ENCODE measurements at places on chromosomes 3 and 15.

GRCh38 chr3:40336511-40337135 lies 27.1 kb downstream of the EIF1B start:
- no peak for DNase-seq

DNA sequence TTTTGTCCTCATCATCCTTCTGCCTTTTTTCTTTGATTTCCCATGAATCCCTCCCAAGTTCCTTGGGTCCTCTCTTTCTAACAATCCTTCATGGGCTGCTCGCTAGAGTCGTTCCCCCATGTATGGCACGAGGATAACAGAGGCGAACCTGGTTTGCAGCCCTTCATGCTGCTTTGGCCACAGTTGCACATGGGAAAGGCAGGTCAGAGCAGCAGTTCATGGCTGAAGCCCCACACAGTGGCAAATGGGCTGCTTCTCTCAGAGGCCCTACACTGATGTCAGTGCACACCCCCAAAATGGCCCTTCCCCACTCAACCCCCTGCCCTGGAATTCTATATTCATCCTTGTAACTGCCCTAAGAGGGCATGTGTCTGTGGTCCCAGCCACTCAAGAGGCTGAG lies 335.4 kb upstream of the IGF1R start:
- DNase-seq = no peak

- no peak for DNase-seq
Observed at GRCh38 chr15:69893863-69894262, 203.9 kb downstream of the TLE3 start.

GRCh38 chr3:27542476-27542875 lies 58.3 kb upstream of the SLC4A7 start:
- DNase-seq = no peak

GRCh38 chr3:126436826-126437717 lies 38.6 kb downstream of the ZXDC start:
- DNase-seq = no peak

DNA sequence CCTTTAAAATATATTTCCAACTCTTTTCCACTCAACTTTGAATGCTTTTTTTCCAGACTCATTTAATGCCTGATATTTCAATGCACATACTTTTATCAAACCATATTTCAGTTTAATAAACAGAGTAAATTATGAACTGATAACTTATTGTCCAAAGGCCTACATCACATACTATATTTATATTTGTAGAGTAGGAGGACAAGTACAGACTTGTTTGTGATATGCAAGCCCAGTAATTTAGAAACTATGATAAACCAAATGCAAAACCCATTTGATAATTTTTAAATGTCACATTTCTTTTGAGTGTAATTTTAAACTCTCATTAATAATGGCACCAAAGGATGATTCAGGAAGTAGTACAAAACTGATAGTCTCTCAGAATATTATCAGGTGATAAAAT lies 3.3 kb downstream of the RFX7 start:
- no peak for DNase-seq

DNA sequence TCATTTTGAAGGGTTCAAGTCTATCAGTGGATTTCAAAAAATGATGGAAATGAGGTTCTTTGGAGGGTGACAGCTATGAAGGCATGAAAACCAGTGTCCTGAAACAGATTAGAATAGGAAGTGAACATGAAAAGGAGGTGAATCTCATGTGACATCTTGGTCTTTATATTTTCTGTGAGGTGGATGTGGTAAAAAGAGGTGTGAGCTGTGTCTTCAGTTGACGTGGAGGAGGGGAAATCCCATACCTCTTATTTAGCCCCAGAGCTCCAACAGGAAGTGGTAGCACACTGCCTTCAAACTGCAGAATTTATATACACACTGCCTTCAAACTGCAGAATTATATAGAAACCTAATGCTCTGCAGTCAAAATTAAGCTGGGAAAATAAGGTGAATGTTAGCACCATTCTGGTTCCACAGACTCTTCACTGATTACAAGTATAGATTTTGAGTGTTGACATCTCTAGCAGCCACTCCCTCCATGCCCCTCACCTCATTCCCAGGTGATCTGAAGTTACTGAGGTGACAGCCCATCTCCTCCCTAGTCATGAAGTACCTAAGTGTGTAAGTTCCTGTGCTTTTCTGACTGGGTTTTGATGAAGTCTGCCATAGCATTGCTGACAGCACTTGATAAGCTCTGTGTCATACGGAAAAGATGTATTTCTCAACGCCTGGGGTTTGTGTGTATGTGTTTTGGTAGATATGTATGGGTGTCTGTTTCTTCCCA lies 2.7 kb downstream of the RAB8B start:
- no peak for DNase-seq

DNA sequence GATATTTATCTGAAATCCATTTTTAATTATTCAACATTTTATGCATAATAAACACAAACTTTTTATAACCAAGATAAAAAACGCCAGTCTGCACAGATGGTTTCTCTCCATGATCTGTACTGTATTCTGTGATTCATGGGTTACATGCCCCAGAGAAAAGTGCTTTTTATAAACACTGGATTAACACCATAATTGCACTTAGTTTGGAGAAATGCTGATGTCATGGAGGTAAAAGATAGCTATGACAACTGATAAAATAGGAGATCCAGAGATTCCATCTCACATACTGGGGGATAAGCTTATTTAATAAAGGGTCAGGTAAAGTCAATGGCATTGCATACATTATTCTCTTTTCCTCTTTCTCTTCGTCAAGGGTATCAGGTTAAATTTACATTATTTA lies 1460.4 kb upstream of the ALCAM start:
- DNase-seq = no peak

GRCh38 chr3:42771271-42771670 lies 1.8 kb downstream of the CCDC13 start:
- no peak for DNase-seq

GRCh38 chr3:187398955-187399354 lies 30.8 kb downstream of the RTP4 start:
- no peak for DNase-seq

Data from omental fat pad (tissue), 4 donors.